Head of caudate nucleus (tissue), 42 donors: ENCODE measurements at places on chromosomes 3 and 15.

GRCh38 chr3:194777729-194778128 is 92.0 kb downstream of the FAM43A start:
- no peak for DNase-seq

GRCh38 chr3:125005676-125006075 is 50.1 kb downstream of the HEG1 start:
- no peak for DNase-seq

- no peak for DNase-seq
These were observed 20.2 kb upstream of the GPX1 start for GRCh38 chr3:49378249-49378895.

DNA sequence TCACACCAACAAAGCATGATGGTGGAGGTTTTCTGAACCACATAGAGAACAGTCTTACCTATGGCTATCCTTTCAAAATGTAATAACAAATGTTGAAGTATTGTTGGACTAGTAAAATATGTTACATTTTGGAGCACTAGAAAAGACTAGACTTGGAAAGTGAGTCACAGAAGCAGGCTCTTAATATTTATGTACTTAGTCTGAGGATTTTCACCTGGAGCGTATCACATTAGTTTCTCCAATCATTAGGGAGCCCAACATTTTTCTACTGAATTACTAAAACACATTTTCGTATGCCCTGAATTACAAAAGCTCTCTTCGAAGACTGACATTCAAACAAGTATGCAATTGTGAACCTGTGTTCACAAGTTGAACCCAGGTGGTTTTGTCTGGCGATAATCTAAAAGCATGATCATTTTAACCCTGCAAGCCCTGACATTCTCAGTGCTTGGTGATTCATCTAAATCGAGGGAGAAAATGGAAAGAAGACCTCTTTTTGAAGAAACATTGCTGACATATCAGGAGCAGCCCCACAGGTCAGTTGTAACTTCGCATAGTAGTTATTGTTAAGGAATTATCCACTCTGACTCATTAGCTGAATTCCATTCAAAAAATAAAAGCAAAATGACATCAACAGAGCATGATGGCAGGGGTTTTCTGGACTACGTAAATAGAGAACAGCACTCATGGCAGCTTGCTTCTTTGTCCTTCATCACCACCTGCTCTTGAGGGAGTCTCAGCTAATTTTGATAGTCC is 679.8 kb upstream of the NECTIN3 start:
- DNase-seq, result no peak

GRCh38 chr15:66405007-66405406 is 18.3 kb downstream of the MAP2K1 start:
- DNase-seq, result no peak

DNA sequence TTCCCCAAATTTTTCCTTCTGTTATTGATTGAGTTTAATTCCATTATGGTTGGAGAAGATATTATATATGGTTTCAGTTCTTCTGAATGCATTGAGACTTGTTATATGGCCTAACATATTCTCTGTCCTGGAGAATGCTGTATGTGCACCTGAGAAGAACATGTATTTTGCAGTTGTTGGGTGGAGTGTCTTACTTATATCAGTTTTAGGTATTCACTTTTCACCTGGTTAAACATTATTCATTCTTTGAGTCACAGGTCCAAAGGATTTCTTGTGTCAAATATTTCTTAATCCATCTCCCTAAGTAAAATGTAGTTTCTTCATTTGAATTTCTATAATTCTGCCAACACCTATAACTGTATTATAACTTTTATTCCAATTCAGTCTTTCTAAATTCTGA is 17.8 kb downstream of the ACKR2 start:
- no peak for DNase-seq

- peak; percentile 74 for DNase-seq
These were observed 24.4 kb downstream of the PTPN23 start for GRCh38 chr3:47404955-47405790.

DNA sequence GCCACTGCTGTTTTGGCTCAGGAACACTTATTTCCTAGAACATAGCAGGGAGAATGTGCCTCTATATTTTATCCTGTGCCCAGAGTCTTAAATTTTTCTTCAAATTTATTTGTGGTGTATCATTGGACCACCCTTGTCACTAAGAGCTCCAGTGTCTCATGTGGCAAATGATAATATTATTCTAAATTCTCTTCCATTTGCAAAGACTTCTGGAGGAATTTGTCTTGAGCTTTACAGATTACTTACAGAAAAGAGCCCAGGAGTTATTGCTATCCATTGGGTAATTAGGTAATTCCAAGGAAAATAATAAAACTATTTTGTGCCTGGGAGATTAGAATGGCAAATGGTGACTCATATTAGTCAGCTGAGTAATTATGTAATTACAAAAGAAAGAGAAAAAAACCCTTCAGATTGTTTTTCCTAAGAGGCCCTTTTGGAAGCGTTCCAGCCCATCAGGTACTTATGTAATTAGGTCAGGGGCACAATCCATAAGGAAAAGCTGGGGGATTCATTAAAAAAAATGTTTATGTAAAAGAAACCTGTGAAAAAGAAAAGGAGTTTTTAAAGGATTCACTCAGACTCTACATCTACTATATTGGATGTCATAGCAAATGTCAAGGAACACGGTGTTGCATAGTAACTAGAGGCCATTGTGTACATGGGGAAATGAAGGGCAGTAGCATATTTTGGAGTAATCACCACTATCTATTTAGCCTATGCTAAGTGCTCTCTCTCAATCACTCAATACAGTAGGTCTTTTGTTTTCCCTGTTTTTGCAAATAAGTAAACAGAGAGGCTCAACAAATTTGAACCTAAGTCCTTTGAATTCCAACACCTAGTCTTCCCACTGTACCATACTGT is 380.9 kb upstream of the RARB start:
- no peak for DNase-seq

- no peak for DNase-seq
These were observed 20.8 kb upstream of the CNTN6 start for GRCh38 chr3:1072041-1072440.
